ENCODE measurements at places on chromosomes 3 and 15.

- no peak for DNase-seq
Measured at GRCh38 chr15:43702701-43703424, 9.2 kb downstream of the CKMT1A start.

- no peak for DNase-seq
Measured at GRCh38 chr3:184259878-184260723, 1.3 kb downstream of the CAMK2N2 start.

- no peak for DNase-seq
Measured at GRCh38 chr3:130340766-130341165, 4.7 kb upstream of the COL6A5 start.

DNA sequence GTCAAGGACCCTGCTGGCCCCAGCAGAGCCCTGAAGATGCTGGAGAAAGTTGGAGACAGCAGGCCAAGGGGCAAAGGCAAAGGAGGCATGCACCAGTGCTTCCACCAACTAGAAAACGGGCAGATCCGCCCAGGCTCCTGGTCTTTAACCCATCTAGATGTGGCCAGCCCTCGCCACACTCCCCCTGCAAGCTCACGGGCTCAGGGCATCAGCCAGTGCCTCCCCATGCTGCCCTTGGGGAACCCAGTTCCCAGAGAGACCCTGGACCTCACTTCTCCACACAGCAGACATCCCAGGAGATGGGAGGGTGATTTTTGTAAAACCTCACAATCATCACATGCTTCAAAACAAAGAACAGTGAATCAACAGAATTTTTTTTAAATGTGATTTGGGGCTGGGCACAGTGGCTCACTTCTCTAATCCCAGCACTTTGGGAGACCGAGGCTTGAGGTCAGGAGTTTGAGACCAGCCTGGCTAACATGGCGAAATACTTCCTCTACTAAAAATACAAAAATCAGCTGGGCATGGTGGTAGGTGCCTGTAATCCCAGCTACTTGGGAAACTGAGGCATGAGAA is 24.5 kb downstream of the CYFIP1 start:
- no peak for DNase-seq

- DNase-seq, result no peak
Measured at GRCh38 chr3:30421266-30421665, 185.1 kb upstream of the TGFBR2 start.

DNA sequence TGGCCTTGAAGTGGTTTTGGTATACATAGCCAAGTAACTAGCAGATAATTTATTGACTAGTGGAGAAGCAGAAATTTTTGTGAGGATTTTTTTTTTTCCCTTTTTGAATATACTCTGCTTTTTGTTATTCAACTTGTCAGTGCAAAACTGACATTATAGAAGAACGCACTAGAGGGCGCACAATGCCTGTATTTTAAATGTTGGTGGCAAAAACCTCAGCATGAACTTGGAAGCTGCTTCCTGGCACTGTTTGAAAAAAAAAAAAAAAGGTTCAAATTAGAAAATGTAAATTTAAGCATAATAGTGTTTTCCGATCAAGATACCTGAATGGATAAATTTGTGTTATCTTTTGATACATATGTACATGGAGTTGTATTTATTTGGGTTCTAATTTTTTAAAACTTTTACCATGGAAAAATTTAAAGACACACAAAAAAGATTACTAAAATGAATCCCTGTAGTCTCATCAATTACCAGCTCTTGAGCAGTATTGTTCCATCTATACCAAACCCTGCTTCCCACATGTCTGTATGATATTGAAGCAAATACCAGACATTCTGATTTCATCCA is 56.0 kb downstream of the SLC25A26 start:
- DNase-seq, result peak; percentile 24

- DNase-seq, result no peak
Measured at GRCh38 chr15:88695691-88696251, 57.0 kb downstream of the ISG20 start.

GRCh38 chr15:62783303-62783957 is 259.1 kb upstream of the TPM1 start:
- no peak for DNase-seq

- DNase-seq, result no peak
Measured at GRCh38 chr15:65094294-65094995, 17.9 kb downstream of the KBTBD13 start.

- no peak for DNase-seq
Measured at GRCh38 chr15:68249058-68249713, 19.7 kb upstream of the CLN6 start.

DNA sequence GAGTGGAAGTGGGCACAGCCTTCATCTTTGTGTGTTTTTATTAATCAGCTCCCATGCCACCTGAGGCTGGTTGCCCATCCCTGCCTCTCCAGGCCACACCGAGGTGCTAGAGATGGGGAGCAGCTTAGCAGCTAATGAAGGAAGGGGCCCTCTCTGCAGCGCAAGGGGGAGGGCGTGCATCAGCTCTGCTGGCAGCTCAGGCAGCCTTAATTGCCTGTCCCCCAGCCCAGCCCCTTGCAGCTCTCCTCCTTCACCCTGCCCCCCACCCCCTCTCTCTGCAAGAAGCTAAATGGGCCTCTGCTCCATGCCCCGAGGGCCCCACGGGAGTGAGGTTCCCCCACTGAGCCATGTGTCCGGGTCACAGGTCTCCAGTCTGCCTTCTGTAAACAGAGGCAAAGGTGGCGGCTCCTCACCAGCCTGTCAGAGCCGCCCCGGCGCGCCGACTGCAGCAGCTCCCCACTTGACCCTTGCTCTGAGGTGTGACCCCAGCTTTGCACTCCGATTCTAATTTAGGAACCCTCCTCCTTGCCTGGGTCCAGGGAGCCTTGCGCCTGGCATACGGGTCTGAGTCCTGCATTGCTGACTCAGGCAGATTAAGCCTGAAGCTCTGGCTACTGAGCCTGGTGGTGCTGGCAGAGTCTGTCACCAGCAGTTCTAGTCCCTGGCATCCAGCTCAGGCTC is 27.9 kb upstream of the NTRK3 start:
- no peak for DNase-seq

- no peak for DNase-seq
Measured at GRCh38 chr3:194212845-194213331, 76.9 kb downstream of the HES1 start.

- no peak for DNase-seq
Measured at GRCh38 chr3:139101396-139101795, 56.7 kb upstream of the PRR23C start.

DNA sequence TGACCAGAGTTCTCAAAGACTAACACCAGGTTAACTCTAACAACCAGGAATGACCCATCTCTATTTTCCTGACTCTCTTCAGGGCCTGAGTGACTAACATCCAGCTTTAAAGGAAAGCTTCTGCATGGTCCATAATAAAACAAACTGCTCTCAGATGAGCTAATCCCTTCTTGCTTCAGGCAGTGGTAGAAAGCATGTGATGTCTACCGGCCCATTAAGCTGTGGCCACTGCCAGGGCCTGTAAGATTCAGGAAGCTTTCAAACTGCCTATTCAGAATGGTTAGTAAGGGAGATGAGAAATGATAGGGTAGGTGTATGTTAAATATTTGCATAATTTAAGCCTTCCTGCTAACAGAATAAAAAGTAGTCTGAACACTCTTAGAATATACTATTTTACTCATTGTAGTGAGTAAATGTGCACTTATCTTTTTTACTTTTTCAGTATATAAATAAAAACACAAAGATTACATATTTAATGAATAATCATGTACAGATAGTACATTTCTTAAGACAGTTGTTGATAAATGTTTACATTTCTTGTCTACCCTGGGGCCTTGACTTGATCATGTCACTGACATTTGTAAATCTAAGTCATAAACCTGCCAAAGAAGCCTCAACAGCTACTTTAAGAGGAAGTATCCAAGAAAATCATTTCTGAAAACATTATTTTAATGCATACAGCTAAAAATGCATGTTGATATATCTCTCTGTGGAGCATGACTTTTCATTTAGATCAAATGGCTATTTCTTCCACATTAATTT is 222.0 kb downstream of the MCTP2 start:
- DNase-seq, result no peak

DNA sequence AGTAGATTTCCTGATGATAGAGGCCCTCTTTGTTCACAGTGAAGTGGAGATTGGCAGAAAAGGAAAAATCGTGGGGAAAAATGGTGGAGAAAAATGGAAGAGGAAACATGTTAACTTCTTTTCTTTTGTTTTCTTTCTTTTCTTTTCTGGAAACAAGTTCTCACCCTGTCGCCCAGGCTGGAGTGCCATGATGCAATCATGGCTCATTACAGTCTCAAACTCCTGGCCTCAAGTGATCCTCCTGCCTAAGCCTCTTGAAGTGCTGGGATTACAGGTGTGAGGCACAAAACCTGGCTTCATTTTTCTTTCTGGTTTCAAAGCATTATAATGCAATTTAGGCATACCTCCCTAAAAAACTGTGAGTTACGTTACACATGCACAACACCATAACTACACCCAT is 464.2 kb downstream of the MECOM start:
- DNase-seq, result no peak

DNA sequence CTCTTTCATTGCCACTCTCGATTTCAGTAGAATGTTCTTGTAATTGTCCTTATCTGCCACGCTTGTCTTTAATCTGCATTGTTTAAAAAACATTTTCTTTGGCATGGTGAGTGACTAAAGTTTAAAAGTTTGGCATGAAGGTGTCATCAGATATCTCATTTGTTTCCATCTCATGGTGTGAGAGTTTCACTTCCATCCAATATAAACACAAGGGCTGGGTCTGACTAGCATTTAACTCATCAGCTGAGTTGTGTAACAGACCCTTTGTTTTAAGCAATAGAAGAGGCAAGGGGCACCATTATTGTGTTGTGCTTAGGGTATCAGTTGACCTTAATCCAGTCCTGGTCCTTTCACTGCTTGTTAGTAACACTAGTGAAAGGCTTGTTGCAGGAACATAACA is 49.9 kb upstream of the IL12A start:
- DNase-seq, result no peak

GRCh38 chr3:12961007-12961696 is 112.1 kb downstream of the IQSEC1 start:
- no peak for DNase-seq

- no peak for DNase-seq
Measured at GRCh38 chr3:7977245-7978086, 524.2 kb upstream of the LMCD1 start.

DNA sequence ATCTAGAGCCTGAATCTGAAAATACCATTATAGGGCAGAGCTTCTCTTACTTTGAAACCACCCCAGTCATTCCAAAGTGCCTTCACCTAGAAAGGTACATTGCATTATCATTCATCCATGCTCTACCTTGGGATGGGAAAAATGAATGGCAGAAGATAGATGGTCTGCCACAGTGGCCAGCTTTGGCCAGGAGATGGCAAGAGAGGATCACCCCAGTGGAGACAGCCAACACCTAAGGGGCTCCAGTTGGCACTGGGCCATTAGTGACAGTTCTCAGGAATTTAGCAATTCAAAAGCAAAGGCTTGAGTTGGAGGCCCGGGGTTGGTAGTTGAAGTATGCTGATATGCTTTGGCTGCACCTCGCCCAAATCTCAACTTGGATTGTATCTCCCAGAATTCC is 253.6 kb upstream of the MRPL3 start:
- no peak for DNase-seq

DNA sequence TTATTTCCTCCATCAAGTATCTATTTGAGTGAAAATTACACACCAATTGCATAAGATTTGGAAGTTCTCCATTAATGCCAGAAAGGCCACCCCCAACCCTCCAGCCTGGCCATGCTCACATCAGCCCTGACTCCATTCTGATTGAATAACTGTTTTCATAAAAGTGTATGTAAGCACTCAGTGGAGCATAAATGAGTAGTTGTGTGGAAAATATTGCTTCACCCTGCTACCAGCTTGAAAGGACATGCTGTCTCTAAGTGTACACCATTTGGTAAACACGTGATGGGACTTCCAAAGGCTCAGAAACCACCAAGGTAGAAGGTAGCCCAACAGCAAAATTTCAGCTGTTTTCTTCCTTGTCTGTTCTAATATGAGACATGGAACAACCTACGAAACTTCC is 393.8 kb downstream of the ZNF385D start:
- DNase-seq, result no peak

DNA sequence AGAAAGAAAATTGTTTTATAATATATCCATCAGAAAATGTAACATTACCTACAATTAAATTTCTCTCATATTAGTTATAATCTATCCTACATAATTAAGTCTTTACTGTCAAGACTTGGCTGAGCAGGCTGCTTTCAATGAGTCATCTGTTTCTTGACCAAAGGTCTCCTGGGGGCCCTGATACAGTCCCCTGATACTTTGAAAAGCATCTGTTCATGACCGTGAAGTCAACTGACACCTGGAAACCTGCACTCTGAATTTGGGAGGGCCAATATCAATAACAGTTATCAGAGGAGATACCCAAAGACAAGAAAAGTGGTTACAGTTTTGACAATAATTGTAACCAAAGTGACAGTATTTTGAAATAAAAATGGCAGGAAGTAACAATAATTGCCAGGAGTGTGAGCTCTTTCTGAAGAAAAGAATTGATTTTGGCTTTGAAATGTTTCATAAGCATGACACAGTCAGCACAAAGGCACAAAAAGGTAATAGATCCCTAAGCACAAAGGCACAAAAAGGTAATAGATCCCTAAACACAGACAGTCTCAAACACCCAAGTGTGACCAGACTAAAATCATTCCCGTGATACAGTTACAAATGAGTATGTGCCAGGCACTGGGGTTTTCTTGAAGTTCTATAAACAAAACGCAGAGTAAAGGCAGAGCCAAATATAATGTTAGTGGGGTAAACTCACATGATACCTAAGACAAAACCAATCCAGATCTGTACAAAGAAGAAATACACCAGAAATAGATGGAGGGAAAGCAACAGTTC is 260.7 kb downstream of the PLOD2 start:
- DNase-seq, result no peak

- DNase-seq, result no peak
Measured at GRCh38 chr3:197320582-197320981, 22.2 kb upstream of the DLG1 start.

DNA sequence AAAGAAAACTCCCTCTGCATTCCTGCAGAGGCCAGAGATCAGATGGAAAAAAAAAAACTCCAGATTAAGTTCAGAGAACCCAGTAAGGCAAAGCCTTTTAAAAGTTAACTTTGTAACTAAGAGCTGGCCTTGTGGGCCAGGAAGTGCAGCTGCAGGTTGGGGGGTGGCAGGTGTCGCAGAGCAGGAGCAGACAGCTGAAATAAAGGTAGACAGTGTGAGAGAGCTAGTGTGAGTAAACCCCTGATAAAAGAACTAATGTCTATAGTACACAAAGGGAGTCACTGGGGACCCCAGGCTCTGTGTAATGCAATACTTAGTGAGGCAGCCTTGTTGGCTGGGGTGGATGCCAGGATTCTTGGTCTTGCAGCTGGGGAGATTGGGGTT is 42.1 kb downstream of the PPCDC start:
- no peak for DNase-seq

DNA sequence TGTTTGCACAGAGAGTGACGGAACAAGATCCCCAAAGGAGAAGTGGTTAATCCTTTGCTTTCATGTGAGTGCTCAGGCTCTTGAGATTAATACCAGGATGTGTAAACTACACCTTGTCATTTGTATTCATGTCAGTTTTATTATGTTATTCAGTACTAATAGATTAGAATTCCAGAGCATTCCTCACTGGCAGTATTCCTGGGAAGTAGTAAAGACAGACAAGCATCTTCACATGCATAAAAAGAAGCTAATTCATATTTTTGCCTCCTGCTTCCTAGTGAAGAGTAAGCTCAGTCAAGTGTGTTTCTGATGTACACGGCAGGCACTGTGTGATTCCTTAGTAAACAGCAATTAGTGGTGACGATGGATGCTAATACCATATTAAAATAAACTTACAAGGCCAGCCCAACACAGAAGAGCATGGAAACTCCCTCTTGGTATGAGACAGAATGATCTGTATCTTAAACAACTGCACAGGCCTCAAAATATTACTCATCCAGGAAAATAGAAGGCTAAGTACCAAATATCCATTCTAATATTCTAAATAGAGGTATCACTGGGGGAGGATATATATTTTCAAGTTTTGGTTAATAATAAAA is 336.8 kb upstream of the MCTP2 start:
- DNase-seq, result no peak

Data from stimulated activated CD4-positive, alpha-beta T cell treated with anti-CD3 and anti-CD28 coated beads, TNF-alpha, amount 100 ng/mL, for 1 hour (primary cell).